MCF 10A (cell line): ENCODE measurements at places on chromosomes 1 and 21. TPM values are rescaled to one million over a fixed set of nuclear protein-coding genes. Genes with fewer than 3 reads are reported as not detected.

Gene PLEKHN1
- 7.9 and 11.1 TPM in 2 replicates for total RNA-seq

Gene TNFRSF14
- total RNA-seq = 4.2 and 4.6 TPM in 2 replicates

DNA sequence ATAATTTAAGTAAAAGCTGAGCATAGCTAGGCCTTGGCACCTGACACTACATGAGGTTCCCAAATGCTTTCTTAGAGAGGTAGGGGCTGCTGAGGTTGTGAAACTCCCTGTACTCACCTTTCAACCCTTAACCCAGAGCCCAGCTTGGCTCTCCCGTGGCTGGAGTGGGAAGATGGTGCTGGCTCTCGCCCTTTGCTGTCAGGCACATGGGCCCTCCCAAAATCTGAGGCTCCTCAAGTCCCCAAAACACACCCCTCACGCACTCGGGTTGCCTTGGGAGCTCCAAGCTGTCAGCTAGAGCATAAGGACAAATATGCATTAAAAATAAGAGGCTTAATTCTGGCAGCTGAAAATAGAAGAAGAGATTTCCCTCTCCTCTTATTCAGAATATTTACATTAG lies 46.7 kb upstream of the PLPPR4 start:
- DNase-seq = no peak

DNA sequence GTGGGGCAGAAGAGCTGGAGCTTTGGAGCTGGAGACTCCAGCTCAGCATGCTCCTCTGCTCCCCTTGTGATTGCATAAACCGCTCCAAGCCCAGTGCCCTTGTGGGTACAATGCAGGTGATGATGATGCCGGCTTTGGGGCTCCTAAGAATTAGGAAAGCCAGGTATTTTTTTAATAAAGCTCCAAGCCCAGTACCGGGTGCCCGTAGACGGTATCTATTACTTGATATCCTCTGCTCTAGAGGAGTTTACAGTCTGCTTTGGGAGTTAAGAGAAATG lies 27.2 kb downstream of the TENT5C start:
- DNase-seq = no peak

DNA sequence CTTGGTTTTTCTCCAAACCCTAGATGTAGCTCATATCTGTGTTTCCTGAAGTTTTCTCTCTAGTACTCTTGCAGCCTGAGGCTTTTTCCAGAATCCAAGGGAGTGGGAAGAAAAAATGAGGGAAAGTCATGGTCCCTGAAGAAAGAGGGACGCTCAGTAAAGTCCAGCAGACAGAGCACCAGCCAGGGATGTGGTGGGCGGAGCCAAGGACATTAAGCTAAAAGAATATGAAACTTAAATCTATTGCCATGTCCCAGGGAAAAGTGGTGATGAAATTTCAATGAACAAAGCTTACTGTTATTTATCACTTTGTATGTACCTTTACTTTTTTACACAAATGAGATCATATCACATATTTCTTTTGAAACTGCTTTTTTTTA lies 430.2 kb downstream of the USP25 start:
- DNase-seq = no peak

DNA sequence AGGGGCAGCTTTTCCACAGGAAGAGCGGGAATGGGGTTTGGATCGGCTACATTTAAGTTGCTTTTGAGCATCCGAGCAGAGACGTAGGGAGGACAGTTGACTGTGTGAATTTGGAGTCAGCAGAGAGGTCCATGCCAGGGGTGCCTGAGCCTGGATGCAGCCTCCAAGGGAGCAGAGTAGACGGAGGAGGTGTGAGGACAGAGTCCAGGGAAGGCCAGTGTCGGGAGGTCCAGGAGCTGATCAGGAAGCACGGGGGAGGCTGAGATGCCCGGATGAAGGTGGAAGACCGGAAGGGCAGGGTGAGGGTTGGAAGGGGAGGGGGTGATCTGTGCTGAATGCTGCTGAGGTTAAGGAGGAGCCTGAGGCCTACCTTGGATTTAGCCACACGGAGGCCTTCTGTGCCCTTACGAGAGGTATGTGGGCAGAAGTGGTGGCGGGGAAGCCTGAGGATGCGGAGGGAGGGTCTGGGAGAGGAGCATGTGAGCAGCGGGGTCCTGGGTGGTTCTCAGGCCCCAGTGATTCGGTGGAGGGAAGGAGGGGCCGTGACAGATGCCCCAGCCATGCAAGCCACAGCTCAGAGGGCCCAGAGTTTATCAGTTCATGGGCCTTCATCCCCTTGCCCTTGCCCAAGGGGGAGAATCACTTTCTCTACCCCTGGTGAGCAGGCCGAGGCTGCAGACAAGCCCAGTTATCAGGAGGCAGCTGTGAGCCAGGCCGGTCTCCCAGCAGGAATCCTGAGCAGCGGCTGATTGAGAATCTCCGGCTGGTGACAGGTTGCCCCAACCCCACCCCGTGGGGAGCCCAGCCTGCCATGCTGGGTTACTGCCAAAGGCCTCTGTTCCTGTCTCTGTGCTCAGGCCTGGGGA lies 54.0 kb upstream of the ACTL8 start:
- DNase-seq = no peak

DNA sequence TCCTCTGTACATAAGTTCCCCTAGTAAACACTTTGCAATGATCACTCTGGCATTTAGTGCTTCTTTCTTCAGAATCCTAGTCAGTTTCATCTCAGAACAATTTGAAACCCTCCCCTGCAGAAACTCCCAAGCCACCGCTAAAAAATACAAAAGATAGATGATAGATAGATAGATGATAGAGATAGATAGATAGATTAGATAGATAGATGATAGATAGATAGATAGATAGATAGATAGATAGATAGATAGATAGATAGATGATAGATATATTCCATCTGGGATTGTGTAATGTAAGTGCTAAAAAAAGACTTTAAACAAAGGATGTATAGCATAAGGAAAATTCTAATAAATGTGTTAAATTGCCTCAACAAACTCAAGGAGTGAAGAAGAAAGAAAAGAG lies 212.6 kb upstream of the POGK start:
- DNase-seq = no peak

DNA sequence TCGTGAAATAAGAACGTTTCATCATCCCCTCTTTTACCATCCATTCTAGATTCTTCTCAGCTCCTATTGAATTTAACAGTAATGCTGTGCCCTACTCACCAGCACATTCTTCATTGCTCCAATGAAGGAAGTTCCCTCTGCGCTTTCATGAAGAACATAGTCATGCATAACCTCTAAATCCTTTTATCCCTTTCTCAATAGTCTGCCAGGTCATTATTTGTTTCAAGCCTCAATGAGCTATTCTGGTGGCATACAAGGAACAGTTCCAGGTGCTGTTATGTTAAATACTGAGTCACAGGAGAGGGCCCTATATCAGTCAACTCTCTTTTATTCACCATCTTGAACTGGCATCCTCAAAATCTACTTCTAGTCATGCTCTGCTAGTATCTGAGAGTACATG lies 381.0 kb downstream of the GPATCH2 start:
- DNase-seq = no peak

DNA sequence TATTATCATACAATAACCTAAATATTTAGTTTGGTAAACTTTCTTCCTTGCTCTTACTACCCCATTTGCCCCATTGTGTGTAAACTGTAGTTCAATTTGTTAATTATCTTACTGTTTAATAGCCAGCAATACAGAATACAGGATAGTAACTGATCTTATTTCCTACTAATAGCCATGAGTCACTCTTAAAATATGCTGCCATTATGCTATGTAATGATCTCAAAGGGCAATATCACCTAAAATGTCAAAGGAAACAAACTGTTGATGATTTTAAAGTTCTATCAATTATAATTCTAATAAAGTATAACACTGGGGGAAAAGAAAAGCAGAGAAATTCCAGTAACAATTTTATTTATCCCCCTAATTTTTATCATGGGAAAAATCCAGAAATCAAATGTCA lies 4.3 kb downstream of the SLC30A1 start:
- no peak for DNase-seq
